Stromal cell of bone marrow (primary cell): ENCODE measurements at places on chromosomes 4 and X.

DNA sequence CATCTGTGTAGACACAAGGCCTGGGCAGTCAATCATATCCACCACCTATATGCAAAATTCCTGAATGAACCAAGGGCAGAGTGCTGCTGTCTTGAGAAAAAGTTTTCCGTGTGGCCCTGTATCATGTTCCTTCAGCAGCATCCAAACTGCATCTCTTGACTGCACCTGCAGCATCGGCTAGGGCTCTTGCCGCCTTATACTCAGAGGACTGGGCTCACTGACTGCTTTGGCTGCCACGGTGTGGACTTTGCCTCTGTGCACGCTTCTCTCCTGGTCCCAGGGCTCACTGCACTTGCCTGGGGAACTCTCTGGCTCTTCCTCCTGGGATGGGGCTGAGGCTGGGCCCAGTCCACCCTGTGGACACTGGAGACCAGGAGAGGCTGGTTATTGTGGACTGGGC lies 39.5 kb upstream of the STS start:
- DNase-seq = no peak

- no peak for DNase-seq
Observed at GRCh38 chrX:40383969-40384368, 196.8 kb upstream of the ATP6AP2 start.

DNA sequence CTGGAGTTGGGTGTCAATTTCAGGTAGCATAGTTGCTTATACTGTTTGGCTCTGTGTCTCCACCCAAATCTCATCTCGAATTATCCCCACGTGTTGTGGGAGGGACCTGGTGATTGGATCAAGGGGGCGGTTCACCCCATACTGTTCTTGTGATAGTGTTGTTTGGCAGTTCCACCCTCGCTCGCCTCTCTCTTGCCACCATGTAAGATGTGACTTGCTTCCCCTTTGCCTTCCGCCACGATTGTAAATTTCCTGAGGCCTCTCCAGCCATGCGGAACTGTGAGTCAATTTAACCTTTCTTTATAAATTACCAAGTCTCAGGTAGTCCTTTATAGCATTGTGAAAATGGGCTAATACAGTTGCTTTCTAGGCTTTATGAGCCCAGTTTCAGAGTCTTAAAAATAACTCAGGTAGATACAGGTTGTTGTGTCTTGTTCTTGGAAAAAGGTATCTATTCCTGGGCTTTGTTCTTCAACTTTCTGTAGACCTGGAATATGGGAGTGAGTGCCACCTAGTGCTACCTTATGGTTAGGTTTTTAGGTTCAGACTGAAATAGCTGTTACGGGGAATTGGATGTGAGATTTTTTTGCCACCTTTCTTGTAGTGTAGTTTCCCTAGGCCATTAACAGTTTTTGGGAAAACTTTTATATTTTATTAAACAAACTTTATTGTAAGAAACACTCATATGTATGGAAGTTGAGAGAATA lies 15.6 kb downstream of the PGK1 start:
- no peak for DNase-seq

DNA sequence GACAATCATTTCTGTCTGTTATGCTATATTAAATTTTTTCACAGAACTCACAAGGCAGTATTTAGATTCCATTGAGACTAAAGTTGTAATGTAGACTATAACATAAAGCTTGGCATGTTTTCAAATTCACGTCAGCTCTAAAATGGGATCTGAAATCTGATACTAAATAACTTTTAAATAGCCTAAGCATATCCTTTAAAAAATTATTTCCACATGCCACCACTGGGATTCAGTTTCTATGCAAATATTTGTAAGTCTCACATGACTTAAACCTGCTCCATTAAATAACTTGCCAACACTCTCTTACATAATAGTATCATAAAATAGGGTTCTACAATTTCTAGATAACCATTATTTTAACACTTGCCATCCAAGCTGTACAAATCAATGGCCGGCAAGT lies 32.4 kb downstream of the KLHL8 start:
- no peak for DNase-seq

DNA sequence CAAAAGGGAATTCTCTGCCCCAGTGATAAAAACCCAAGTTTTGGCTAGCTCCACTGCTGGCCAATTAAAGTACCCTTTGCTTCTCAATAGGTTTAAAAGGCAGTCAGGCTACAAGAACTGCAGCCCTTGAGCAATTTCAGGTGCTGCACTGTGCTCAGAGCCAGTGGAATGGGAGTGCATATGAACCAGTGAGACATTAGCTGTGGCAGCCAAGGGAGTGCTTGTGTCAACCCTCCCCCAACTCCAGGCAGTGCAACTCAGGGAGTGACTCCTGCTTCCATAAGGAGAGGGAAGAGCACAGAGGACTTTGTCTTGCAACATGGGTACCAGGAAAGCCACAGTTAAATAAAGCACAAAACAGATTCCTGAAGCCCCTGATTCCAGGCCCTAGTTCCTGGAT lies 61.6 kb upstream of the VAMP7 start:
- DNase-seq = no peak

DNA sequence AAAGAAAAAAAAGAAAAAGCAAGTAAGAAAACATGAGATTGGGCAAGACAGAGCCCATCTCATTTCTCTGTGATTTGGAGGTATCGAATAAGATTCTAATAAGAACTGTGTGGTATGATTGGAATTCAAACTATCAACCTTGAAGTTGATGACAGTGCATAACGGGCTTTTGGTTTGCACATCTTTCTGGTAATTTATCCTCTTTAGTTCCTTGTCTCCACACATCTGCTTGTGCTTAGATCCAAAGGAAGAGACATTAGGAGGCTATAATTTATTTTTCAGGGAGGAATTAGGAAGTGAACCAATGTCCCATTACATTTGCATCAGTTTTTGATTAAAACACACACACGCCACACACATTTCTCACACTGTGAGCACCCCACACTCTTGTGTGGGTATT lies 149.9 kb downstream of the ARSF start:
- DNase-seq = no peak

- DNase-seq = no peak
Observed at GRCh38 chr4:74098427-74098994, 484 bp downstream of the CXCL2 start.

GRCh38 chr4:141871086-141871770 lies 234.8 kb downstream of the IL15 start:
- no peak for DNase-seq

DNA sequence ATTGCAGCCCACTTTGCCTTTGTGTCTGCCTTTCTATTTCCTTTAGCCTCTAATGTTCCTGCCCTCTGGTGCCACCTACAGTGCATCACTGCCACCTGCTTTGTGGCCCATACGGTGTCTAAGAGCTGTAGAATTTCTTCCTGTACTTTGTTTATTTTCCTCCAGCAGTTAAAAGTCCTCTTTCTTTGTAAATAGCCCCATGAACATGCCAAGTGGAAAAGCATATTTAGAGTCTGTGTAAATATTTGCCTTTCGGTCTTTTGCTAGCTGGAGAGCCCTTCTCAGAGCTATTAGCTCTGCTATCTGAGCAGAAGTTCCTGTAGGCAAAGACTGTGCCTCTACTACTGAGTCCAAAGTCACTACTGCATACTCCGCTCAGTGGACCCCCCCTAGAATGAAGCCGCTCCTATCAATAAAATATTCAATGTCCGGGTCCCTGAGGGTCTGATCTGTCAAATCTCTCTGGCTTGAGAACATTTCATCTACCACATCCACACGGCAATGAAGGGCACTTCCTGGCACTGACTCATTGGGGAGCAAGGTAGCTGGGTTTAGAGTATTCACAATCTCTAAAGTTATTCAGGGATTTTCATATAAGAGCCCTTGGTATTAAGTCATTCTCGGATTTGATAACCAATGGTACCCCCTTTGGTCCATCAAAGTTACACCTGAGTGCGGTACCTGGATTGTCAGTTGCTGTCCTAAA lies 36.3 kb downstream of the SULT1E1 start:
- DNase-seq = no peak

DNA sequence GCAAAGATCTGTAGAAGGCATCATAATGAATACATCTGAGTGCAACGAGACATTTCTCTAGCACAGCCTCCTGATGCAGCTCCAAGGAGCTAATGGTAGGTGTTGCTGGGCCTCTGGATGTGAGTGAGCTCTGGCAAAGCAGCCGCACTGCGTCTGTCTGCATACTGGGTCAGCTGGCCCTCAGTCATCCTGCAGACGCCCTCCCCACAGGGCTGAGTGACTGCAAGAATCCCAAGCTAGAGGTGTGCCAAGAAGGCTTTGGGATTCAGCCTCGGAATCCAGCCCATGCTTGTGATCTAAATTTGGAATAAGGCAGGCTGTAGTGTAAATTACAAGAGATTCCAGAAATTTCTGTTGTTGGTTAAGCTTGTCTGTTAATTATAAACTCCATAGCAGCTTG lies 18.5 kb downstream of the HERC3 start:
- no peak for DNase-seq

GRCh38 chr4:7075962-7076695 lies 8.3 kb upstream of the GRPEL1 start:
- DNase-seq = no peak

DNA sequence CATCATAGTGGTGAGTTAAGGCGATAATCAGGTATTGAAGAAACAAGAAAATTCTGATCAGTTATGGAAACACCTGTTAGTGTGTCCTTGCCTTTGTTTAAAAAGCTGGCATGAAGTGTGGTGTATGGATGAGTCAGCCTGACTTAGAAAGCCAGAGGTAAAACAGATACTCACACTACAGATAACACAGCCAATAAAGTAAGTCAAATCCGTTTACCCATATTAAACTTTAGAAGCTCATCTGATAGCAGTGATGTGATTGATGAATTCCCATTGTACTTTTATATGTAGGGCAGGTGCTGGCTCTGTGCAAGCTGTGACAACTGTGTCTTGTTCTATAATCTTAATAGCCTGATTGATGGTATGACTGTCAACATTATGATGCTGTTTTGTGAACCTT lies 1392.7 kb upstream of the IGFBP7 start:
- DNase-seq = no peak

DNA sequence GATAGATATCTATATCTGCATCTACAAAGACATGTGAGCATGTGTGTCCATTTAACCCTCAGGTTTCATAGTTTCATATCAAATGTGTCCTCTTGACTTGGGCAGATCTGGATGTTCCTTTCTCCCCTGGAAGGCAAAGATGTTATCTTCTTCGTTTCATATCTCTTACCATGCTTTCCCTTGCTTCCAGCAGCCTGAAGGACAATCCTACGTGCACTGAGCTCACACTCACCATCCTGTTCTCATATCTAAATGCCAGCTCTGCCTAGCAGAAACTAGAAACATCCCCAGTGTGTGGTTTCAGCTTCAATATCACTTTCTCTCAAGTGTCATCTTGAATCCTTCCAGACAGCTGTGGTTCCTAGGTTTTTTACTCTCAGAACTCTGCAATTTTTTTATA lies 66.2 kb downstream of the ZAR1 start:
- no peak for DNase-seq

DNA sequence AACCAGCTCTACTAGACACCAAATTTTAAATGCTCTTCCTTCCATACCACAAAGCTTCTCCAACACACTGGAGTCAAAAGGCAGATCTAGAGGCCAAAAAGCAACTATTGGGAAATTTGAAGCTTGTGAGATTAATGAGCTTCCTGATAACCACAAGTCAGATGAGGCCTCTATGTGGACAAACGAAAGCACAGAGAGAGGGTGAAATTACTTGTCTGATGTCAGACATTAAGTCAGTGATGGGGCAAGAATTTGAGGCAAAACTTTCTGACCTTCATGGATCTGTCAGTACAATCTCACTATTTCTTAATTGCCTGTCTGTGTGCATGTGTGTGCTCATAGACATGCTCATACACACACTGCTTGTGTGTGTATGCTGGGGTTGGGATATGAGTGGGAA lies 103.6 kb downstream of the GUCY2F start:
- no peak for DNase-seq

DNA sequence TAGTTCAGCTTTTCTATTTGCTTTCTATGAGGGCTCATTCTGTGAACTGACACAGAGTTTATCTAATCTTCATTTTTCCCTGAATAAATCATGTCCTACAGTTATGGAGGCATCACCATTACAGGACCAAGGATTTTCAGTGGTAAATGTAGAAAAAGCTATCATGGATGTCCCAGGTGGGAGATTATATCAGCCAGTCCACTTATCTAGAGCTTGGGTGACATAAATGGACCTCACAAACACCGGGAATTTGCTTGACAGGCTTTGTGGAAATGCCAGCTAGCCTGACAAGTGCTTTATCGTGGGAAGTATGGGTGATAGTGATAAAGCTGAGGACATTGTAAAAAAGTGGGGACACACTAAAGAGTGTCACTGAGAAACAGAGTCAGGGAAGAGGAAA lies 1015.2 kb upstream of the SLIT2 start:
- DNase-seq = no peak
